ENCODE measurements at places on chromosomes 1 and 21. TPM values are rescaled to one million over a fixed set of nuclear protein-coding genes. Genes with fewer than 3 reads are reported as not detected.

GRCh38 chr1:204338997-204339396, 20.7 kb downstream of the PLEKHA6 start:
- DNase-seq: no peak

DNA sequence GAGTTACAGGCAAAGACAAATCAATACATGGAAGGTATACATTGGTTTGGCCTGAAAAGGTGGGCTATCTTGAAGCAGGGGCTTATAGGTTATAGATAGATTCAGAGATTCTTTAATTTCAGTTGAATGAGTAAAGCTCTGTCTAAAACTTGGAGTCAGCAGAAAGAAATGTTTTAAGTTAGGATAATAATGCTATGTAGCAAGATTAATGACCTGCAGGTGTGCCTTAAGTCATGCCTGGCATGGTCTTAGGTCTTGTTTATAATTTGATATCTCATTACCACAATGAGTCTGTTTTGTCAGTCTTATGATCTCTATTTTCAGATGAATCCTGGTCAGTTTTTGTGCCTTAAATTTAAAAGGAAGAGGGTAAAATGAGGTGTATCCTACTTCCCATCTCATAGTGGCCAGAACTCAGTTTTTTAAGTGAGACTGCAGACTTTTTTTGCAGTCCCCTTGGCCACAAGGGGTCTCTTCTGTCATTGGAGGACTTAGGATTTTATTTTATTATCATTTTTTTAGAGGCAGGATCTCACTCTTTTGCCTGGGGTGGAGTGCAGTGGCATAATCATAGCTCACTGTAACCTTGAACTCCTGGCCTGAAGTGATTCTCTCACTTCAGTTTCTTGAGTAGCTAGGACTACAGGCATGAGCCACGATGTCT, 21.3 kb upstream of the PGBD2 start:
- no peak for DNase-seq

DNA sequence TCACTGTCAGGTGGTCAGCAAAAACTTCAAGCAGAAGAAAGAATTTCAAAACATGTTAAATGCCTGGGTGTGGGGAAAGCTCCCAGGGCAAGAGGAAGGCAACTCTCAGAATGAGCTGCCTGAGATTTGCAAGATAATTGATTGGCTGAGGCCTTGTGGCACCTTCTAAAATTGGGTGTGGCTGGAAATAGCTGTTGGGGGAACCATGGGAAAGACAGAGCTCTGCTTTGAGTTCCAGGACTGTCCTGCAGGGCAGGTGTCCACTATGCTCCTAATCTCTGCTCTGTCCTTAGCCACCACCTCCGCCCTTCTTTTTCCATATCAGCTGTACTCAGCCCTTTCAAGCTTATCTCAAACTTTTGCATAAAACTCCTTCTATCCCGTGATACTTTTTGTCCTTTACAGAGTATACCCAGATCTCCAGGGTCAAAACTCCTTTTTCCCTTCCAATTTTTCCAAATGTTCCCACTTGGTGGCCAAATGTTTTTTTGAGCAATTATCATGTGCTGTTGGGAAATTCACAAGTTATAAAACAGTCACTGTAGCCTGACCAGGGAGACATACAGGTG, 23.8 kb upstream of the PPP2R5A start:
- DNase-seq: no peak

GRCh38 chr1:15288173-15288926, 41.3 kb downstream of the FHAD1 start:
- DNase-seq: no peak

DNA sequence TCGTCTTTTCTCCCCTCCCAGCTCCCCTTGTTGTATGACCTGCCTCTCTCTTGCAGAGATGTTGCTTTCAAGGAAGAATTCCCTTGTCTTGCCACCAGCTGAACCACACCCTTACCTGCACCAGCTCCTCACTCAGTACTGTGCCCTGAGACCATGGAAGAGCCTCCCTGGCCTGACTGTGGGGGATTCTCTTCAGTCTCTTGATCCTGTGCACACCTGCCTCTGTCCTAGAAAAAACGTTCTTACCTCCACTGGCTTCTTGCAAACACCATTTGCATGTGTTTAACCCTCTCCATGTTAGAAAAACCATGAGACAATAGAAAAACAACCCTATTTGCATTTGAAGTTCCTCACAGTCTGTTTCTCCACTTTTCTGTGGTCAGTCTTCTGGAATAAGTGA, 43.3 kb upstream of the FCRL4 start:
- DNase-seq: no peak

DNA sequence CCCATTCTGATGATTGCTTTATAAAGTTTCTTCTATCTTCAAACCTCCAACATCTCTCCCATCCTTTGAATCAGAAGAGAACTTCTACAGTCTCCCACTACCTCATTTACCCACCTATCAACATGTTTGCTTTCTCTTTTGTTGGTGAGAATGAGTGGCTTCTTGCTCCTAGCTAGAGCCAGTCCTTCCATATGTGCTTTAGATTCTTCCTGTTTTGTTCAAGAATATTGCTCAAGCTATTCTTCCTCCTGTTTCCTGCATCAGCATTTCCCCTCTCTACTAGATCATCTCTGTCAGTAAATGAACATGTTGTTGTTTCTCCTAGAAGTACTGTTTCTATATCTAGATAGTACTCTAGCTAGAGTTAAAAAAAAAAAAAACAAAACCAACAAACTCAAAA, 6.3 kb downstream of the ATF6 start:
- DNase-seq: no peak

- no peak for DNase-seq
These were observed 223.3 kb upstream of the ZRANB2 start for GRCh38 chr1:71304125-71304524.

GRCh38 chr1:167617153-167618147, 12.6 kb upstream of the RCSD1 start:
- DNase-seq: peak; percentile 89

DNA sequence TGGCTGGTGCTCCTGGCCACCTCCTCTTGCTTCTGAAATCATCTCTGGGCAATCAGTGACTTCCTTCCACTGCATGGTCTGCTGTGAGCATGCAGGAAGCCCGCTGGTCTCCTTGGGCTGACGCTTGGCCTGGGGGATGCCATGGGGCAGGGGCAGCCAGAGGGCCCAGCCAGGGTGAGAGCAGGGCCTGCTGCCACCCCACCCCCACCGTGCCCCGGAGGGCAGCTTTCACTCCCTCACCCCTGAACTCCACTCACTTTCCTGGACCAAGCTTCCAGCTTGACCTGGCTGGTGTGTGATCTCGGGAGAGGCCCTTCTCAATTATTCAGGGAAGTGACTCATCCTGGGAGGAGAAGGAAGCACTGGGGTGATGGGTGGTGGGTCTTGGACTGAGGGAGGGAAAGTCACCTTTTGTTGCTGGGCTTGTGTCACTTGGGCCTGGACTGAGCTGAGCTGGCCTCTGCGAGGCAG, 270.2 kb upstream of the CSF3R start:
- DNase-seq: peak; percentile 47

DNA sequence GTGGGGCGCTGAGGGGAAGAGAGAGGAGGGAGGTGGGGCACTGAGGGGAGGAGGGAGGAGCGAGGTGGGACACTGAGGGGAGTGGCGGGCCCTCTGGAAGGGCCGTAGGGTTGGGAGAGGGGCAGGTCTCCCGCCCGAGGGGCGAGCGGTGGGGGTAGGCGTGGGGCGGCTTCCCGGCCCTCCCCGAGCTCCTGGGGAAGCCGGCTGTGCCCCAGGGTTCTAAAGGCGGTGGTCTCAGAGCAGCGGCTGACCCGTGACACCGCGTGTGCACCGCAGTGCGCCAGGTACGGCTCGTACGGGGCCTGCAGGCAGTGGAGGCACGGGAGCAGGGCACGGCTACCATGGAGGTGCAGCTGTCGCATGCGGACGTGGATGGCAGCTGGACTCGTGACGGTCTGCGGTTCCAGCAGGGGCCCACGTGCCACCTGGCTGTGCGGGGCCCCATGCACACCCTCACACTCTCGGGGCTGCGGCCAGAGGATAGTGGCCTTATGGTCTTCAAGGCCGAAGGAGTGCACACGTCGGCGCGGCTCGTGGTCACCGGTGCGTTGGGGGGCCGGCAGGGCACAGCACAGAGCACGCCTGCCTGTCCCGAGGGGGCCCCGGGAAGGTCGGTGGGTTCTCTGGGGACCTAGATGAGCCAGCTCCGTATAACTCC, 68.5 kb downstream of the OBSCN start:
- DNase-seq: no peak

GRCh38 chr1:18560692-18561091, 70.0 kb upstream of the PAX7 start:
- no peak for DNase-seq

- no peak for DNase-seq
These were observed 33.1 kb downstream of the NPHP4 start for GRCh38 chr1:5959087-5959486.

DNA sequence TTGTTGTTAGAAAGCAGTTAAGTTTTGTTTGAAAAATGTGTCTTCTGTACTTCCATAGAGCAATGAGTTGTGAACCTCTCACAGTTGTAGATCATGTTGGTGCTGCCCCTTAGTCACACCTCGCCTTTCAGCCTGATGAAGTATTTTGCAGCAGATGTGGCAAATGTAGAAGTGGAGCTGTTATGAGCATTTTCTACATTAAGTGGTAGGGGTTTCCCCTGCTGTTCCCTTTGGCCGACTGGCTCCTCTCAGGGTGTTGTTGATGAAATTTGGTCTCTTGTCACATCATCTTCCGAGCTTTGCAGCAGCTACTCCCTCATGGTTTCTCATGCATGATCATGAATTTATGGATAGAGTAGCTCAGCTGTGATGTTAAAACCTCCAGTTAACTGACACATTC, 33.6 kb upstream of the DENND1B start:
- DNase-seq: no peak

GRCh38 chr1:94719926-94720793, 100.0 kb upstream of the SLC44A3 start:
- DNase-seq: peak; percentile 87

GRCh38 chr21:33059380-33059841, 10.5 kb upstream of the OLIG1 start:
- no peak for DNase-seq

DNA sequence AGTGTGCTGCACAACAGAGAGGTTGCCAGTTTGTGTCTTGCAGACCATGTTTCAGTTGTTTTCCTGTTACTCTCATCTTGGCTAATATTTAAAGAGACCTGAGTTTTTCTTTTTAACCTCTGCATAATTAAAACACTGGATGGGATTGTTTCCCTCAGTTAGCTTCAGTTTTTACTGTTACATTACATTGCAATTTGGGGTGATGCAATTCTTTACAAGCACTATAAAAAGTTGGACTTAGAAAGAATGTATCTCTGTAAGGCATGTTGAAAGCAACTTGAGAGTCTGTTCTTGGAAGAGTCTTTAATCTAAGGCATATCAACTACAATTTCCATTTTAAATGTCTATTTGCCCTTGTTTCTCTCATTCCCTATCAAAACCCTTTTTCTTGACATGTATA, 99.1 kb downstream of the DNM3 start:
- no peak for DNase-seq

DNA sequence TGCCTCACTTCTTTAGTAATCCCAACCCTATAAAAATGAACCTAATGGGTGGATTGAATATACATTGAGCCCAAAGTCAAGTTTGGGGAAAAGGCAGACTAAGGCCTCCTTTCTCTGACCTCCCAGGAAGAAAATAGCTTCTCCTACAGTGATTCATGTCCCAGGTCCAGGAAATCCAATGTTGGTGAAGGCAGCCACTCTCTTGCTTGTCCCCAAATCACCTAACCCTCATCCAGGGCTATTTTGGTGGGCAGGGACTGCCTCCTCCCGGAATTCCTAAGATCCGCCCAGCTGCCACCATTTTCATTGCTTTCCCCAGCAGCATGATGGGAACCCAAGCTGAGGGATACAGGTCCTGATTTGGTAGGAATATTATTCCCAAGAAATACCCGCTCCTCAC, 8.4 kb downstream of the MYOG start:
- DNase-seq: no peak

- no peak for DNase-seq
These were observed 25.4 kb upstream of the CGN start for GRCh38 chr1:151485685-151486255.

DNA sequence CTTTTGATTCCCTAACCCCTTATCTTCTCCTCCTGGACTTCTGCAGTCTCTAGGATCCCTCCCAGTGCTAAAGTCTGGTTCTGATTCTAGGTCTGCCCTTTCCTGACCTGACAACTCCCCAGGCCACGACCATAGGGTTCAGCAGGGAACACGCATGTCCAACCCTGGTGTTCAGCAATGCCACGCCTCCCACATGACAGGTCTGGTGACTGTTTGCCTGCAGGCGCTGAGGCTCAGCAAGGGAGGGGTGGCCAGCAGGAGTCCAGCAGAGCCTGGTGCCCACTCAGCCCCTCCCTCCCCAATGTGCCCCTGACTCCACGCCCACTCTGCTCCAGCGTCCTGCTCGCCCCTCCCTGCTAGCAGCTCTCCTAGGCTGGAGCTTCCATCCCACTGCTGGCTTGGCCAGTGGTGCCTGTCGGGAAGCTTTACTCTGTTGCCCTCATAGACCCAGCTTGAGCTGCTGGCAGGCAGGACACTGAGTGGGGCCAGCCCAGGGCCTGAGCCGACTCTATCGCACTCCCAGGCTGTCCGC, 17.3 kb downstream of the SLC9A1 start:
- DNase-seq: peak; percentile 88

DNA sequence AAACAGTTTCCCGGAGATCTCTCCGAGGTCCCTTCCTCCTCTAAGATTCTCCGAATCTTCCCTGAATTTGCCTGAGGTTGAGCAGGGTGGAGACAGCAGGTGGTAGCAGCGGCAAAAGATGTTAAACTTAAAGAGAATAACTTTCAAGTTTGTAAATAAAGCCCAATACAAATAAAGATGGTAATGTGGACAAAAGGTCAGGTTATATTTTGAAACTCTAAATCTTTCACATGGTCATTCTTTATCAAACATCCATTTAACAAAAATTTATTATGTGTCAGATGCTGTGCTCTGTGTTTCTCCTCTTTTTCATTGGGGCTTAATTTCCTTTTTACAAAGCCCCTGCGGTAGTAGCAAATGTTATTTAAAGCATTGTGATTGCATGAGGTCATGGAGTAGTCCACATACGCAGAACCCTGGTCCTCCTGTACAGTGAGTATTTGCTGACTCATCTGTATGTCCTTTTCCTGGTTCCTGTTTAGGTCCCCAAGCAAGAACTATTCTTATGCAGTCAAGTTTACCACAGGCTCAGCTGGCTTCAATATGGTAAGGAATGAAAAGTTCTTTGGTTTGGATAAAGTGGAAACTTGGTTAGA, 119.2 kb downstream of the ITSN1 start:
- no peak for DNase-seq

DNA sequence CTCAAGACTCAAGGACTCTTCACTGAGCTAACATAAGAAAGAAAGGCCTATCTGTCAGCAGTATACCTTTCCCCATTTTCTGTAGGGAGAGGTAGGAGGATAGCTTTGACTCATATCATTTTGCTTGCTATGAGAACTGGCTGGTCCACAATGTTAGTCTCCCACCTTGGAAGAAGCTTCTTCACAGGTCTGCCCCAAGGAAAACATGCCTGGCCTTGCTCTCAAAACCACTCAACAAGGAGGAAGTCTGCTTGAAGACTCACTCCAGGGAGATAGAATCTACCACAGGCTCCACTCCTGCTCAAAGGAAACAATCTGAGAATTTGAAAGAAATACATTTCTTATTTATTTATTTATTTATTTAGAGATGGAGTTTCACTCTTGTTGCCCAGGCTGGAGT, 29.5 kb upstream of the LAMC1 start:
- no peak for DNase-seq

The MR1 gene
- 29.9 TPM for total RNA-seq

The TEX38 gene
- not detected for total RNA-seq

The HENMT1 gene
- 13.0 TPM for total RNA-seq

The LCE2B gene
- total RNA-seq: not detected

The S100A16 gene
- 111 TPM for total RNA-seq

The APP gene
- total RNA-seq: 328 TPM

The SLC45A3 gene
- total RNA-seq: 22.8 TPM

The CD1B gene
- not detected for total RNA-seq

The TRIM45 gene
- 1.9 TPM for total RNA-seq

The FAM177B gene
- total RNA-seq: 7.3 TPM

The CELA2B gene
- total RNA-seq: not detected

The C1orf141 gene
- not detected for total RNA-seq

Data from spleen (tissue), 13 donors.